ENCODE measurements at places on chromosomes 11 and 22.

DNA sequence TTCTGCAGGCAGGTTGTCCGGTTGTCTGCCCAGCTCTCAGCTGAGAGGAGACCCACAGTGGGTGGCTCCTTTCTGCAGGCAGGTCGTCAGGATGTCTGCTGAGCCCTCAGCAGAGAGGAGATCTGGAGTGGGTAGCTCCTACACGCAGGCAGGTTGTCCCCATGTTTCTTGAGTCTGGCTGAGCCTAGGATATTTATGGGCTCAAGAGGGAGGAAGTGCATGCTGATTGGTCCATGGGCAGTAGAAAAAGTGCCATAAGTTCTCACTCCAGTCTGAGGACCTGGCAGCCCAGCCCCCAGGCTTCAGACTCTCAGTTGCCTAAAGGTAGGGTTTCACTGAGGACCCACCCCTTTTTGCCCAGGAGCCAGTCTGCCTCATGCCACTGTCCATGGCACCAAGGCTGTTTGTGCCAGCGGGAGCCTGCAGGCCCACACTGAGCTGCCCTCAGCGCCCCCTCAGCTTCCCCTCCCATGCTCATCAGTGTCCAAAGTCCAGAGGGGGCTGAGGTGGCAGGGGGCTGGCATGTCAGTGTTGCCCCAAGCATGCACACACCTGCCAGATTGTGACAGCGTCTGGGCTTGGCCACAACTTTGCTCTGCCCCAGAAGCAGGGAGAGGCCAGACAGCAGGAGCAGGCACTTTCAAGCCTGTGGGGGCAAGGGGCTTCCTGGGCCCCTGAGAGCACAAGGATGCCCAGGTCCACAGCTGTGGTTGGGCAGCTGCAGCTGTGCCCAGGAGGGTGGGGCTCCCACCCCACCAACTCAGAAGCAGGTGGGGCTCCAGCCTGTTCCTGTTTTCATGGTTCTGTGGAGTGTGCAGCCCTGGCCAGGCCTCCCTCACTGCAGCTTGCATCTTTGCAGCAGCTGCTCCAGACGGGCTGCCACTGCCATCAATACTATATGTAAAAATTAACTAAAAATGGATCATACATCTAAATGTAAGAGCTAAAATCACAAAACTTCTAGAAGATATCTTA, 3.8 kb upstream of the RNF141 start:
- no peak for DNase-seq

GRCh38 chr11:96218901-96219300, 124.1 kb downstream of the MAML2 start:
- no peak for DNase-seq

GRCh38 chr11:69089258-69089657, 40.5 kb downstream of the TPCN2 start:
- no peak for DNase-seq

GRCh38 chr11:10522276-10522675, 18.7 kb downstream of the RNF141 start:
- no peak for DNase-seq

DNA sequence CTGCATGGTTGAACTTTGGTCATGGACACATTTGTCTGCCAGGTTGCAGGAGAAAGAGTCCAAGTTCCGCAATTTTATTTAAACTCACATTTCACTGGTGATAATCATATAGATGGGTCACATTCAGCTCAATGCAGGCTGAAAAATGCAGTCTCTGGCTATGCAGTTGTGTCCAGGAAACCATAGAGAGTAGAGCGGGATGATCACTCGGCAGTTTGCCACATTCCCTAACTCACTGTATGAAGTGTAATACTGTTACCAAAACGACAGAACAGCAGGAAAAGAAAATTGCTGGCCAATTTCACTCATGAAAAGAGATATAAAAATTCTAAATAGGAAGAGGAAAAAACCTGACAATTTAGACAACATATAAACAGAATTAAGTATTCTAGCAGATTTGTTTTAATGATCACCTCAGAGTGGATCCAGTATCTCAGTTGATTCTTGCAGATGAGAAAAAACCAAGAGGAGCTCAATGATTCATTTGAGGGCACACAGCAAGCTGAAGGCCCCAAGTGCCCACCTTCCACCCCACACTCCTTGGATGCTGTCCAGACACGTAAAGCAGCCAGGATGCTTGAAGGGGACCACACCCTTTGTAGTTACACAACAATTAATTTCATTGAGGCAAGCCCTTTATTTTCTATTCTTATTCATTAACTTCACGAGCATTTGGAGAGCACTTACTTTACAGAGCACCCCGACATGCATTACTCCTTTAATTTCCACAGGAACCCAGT, 422.3 kb downstream of the SOX6 start:
- DNase-seq, result no peak

GRCh38 chr11:117097014-117097388, 1.2 kb downstream of the SIK3 start:
- DNase-seq, result no peak

DNA sequence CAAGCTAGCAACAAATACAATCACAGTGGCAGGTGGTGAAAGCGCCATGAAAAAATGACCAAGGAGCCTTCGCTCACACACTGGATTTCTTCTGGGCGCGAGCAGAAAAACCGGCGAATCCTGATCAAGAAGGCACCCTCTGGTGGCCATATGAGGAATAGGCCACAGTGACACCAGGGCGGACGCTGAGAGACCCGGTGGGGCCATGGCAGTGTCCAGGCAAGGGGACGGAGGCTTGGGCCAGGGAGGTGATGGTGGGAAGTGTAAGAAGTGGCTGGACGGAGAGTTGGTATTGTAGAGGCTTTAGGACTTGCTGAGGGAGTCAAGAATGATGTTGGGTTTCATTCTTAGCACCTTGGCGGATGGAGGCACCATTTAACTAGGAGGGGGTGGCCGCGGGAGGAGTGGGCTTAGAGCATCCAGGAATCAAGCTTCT, 16.9 kb upstream of the RAC2 start:
- DNase-seq, result no peak

- no peak for DNase-seq
Observed at GRCh38 chr11:97684486-97685439, 1295.0 kb downstream of the JRKL start.

DNA sequence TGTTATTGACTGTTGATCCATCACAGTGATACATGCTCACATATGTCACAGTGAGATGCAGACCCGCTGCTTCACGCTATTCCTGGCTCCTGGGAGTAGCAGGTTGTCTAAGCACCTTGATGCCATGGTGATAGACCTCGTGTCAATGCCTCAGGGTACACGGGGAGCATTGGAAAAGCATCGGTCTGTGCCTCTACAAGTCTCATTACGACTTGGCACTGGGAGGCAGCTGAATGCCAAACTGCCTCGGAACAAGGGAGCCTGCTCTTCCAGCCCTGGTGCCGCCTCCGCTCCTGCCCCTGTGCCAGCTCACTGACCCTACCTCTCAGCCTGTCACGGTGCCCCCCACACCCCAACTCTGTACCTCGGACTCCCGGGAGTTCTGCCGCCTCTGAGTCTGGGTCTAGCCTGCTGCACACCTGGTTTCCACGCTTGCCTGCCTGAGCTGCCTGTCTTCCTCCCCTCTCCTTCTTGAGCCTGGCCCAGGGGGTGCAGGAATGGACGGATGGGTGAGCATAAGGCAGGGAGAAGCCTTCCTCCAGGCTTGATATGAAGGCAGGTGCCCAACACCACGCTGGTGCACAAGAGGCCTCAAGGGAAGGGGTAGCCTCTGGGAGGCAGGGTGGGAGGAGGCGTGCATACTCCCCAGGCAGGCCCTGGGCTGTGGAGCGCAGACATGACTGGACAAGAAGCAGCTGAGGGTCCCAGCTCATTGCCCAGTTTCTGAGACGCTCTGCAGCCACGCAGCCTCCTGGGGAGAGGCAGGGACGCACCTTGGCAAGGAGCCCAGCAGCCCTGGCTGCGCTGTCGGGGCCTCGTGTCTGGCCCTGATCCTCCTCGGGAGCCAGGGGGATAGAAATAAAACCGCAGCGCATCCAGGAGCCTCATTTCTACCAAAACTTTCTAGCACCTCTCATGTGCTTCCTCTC, 1.8 kb upstream of the NFAM1 start:
- no peak for DNase-seq

DNA sequence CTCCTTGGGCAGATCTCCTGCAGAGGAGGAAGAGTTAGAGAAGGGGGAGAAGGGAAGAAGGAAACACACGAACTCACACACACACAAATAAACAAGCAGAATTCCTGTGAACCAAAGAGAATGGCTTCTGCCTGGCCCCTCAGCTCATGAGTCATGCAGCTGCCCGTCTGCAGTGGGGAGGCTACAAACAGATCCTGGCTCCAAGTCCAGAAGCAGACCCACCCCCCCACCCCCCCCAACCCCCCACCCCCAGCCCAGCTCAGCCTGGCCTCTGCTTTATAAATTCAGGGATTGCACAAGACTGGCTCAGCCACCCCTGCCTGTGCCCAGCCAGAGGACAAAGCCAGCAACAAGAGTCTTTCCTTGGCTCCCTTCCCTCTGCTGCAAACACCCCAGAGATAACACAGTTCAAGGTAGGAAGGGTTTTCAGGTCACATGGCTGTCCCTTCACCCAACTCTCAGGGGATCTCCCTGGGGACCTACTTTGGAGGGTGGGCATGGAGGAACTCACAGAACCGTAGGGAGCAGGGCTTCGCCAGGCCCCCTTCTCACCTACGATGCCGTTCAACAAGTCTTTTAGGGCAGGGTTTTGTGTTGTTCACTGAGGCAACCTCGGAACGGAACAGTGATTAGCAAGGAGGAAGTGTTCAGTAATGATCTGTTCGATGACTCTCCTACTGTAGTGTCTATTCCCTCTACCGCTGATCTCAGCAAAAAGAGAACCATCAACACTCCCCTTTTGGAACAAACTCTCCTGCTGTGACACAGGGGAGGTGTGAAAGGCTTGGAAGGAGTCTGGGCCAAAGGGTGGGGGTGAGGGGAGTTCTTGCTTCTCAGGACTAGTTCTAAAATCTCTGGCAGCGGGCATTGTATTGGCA, 35.5 kb downstream of the RPL27A start:
- DNase-seq, result no peak

DNA sequence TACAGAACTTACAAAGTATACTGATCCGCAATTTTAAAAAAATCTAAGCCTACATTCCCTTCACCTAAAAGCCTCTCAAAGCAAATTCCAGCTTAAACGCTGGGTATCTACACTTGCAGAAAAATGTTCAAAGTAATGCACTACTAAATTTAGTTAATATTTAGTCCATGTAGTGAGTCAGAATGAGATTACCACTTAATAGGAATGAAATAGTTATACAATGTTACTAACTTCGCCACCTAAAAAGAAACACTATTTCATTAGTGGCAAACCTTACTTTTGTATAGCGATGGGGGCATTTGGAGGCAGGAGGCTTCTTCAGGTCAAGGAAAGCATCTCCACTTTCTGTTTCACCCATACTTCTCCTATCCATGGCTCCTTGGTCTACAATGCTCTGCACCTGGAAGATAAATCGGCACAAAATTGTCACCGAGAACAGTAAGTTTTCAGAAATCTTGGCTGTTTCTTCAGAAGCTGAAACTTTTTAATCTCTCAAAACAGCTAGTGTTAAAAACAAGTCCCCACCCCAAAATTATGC, 1.2 kb downstream of the EIF4ENIF1 start:
- no peak for DNase-seq

- DNase-seq, result no peak
Observed at GRCh38 chr11:4672470-4672869, 25.2 kb downstream of the OR51E2 start.

GRCh38 chr11:34305193-34305592, 52.6 kb downstream of the ABTB2 start:
- DNase-seq, result no peak

DNA sequence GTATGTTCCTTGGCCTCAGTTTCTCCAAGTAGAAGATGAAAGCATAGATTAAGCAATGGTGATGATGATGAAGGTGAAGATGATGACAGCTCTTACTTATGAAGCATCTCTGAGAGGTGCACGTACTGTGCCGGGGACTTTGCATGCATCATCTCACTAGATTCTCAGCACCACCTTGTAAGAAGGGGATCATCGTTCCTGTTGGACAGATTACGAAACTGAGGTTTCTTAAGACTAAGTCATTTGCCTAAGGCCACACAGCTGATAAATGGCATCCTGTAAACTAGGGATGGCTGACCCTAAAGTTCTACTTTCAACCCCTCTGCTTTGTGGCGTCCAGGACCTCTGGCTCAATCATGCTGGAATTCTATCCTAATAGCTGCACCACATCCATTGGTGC, 8.7 kb downstream of the MS4A15 start:
- no peak for DNase-seq

- DNase-seq, result no peak
Observed at GRCh38 chr11:75471176-75471973, 38.4 kb upstream of the KLHL35 start.

GRCh38 chr11:80519596-80520506, 1079.0 kb upstream of the TENM4 start:
- DNase-seq, result no peak

- DNase-seq, result peak; percentile 65
Observed at GRCh38 chr11:86244063-86244521, 461 bp upstream of the EED start.

DNA sequence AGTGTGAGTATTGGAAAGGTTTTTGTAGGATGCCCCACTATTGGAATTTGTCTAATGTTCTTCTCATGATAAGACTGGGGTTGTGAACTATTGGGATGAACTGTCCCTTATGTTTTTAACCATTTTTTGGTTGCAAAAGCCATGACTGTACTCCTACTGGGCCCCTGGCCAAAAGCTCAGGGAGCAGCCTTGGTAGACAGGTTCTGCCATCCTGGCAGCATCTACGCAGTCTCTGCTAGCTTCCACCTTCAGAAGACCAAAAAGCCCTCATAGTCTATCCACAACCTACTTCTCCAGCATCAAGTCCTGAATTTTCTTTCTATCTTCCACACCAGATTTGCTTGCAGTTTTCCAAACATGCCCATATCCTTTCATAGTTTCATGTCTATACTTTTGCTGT, 211.8 kb downstream of the TENM4 start:
- no peak for DNase-seq

DNA sequence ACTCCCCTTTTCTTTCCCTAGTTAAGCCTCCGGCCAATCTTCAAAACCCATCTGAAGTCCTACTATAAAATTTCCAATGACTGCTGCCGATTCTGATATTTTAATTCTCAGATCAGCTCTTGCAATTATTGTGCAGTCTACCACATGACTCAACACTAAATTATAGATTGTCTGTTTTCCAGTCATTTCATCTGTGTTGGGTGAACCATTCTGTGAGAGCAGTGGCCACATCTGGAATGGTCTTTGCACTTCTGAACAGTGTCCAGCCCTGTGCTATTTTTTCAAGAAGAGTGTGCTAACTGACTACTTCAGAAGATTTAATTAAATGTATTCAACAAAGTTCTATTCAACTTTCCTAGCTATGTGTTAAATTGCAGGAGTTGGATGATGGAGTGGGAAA, 47.2 kb upstream of the MMP7 start:
- no peak for DNase-seq

- no peak for DNase-seq
Observed at GRCh38 chr11:34148504-34149165, 43.2 kb downstream of the NAT10 start.

- no peak for DNase-seq
Observed at GRCh38 chr11:65588199-65589054, 7.2 kb downstream of the KCNK7 start.

GRCh38 chr11:116312570-116313391, 460.0 kb downstream of the BUD13 start:
- DNase-seq, result no peak

- DNase-seq, result no peak
Observed at GRCh38 chr22:35307892-35308291, 8.2 kb downstream of the TOM1 start.

Measured in stimulated activated CD8-positive, alpha-beta memory T cell treated with anti-CD3 and anti-CD28 coated beads, Interleukin-15, amount 100 ng/mL, for 24 hours (primary cell).